ENCODE measurements at places on chromosomes 7 and 10. TPM values are rescaled to one million over a fixed set of nuclear protein-coding genes. Genes with fewer than 3 reads are reported as not detected.

ENTPD1 gene
- 30.3 TPM for total RNA-seq

POLR2J2 gene
- total RNA-seq = 6.1 TPM

PDSS1 gene
- 4.7 TPM for total RNA-seq

AMZ1 gene
- 0.47 TPM for total RNA-seq

UNCX gene
- not detected for total RNA-seq

EPHB6 gene
- 3.8 TPM for total RNA-seq

PILRB gene
- total RNA-seq = 36.8 TPM

MYOZ1 gene
- not detected for total RNA-seq

FRMPD2 gene
- total RNA-seq = not detected

TEX47 gene
- total RNA-seq = not detected
